ENCODE measurements at places on chromosomes 3 and 15.

- no peak for DNase-seq
These were observed 140.3 kb upstream of the SEMA6D start for GRCh38 chr15:47577000-47577399.

- DNase-seq = no peak
These were observed 44.0 kb upstream of the SMAD6 start for GRCh38 chr15:66658044-66658443.

DNA sequence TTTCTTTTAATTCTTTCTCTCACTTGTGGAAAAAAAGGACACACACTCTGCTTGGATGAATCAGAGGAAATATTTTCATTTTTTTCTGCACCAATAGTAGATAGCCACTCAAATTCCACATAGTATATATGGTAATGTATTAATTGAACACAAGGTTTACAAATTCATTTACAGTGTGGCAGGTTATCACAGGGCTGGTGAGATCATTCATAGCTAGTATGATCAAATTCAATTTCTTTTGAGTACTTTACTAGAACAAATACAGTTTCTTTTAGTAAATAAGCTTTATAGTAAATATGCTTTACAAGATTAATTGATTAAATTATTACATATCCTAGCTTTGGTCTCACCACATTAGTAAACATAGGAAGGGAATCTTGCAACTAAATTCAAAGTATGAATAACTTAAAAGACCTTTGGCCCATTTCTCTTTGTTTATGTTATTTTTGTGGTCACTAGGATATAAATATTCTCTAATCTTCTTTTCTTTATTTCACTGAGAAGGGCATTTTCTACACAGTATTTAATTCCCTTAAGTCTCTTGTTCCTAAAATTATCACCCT lies 40.1 kb upstream of the PARP14 start:
- no peak for DNase-seq

DNA sequence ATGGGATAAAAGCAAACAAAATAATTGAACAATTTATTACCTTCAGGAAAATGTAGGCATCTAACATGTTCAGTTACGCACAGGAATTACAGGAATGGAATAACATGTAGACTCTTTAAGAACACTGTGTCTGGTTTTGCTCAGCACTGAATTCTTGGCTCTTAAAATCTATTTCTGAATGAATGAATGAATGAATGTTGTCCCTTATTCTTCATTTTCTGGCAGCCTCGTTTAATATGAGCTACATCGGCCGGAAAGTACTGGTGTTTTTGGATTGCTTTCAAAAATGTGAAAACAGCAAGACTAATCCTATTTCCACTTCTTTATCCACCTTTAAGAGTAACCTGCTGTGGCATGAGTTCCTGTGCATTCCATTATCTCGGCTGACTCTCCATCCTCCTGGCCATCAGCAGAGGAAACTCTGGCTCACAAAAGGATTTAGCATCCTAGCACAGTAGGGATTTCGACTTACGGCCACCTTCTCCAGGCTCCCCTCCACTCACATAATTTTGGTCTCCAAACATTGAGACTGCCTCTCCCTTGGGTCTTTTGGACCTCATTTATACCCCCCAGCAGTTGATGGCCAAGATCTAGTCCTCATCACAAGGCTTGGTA lies 145.3 kb downstream of the FOXP1 start:
- no peak for DNase-seq

- no peak for DNase-seq
These were observed 2.8 kb upstream of the PAK2 start for GRCh38 chr3:196736670-196737374.

DNA sequence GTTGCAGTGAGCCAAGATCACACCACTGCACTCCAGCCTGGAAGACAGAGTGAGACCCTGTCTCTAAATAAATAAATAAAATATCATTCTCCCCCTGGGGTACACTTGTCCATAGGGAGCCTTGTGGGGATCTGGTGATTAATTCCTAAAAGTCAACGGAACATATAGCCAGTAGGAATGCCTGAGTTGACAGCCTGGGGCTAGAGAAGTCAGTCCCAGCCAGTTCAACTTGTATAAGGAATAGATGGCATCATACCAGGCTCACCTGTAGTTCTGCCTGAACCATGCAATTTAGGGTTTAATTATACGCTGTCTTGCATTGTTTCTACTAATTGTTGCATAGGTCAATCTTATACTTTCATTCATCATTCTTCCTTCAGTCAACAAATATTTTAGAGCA lies 5.9 kb upstream of the BOC start:
- DNase-seq = no peak

GRCh38 chr3:33915796-33916546 lies 117.5 kb downstream of the PDCD6IP start:
- no peak for DNase-seq

Data from effector CD4-positive, alpha-beta T cell (primary cell).